Omental fat pad (tissue), 4 donors: ENCODE measurements at places on chromosomes 16 and 17.
A peak's percentile ranks its signal among the peaks of the same experiment; 100 is the strongest.

GRCh38 chr17:40341808-40342503 is 22.6 kb downstream of the GJD3 start:
- DNase-seq: no peak

DNA sequence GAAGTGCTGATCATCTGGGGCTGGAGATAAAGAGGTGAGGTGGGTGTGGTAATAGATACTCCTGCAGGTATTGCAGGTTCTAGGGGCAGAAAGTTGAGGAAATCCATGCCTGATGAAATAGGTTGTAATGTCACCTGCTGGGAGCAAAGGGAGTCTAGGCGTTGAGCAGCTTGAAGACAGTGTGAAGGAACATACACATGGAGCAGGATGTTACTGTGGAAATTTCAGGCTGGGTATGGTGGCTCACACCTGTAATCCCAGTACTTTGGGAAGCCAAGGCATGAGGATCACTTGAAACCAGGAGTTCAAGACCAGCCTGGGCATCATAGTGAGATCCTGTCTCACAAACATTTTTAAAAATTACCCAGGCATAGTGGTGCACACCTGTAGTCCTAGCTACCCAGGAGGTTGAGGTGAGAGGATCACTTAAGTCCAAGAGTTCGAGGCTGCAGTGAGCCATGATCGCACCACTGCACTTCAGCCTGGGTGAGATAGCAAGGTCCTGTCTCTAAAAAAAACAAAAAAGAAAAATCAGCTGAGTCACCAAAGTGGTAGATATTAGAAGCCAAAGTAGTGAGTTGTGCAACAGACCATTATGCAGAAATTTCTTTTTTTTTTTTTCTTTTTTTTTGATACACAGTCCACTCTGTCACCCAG is 9.1 kb upstream of the CRYBA1 start:
- DNase-seq: no peak

DNA sequence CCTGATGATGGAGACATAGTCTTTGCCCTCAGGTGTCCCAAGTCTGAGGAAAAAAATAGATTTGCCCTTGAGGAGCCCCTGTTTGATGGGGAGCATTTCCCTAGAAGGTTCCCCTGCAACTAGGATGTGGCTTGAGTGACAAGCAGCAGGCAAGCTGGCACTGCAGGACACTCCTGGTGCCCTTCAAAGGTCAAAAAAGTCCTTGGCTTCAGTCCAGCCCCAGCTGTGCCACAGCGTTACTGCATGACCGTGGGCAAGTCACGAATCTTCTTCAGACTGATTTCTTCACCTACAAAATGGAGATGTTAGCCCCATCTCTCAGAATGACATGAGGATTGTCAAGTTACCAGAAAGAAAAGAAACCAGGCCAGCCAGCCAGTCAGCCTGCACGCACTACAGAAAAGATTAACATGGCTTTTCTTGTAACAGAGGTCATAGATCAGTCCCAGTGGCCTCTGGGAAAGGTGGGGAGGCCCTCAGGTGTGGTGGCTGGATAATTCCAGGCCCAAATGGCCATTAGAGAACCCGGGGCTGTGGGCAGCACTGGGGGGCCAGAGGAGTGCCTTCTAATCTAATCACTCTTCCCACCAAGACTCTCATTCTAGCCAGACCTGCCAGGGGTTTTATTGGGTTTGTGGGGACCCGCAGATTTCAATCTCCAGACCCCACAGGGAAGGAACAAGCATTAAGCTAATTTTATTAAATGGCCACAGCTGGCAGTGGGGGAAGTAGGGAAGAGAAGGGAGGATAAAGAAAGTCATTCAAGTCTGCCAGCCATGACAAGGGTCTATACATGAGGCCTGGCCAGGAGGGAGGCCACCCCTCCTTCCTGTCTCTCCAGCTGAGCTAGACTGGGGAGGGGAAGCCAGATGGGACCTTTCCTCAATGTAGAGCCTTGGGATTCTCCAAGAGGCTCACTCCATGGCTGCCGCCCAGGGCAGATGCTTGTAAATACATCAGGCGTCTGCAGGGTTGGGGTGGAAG is 9.7 kb upstream of the KIF18B start:
- no peak for DNase-seq

DNA sequence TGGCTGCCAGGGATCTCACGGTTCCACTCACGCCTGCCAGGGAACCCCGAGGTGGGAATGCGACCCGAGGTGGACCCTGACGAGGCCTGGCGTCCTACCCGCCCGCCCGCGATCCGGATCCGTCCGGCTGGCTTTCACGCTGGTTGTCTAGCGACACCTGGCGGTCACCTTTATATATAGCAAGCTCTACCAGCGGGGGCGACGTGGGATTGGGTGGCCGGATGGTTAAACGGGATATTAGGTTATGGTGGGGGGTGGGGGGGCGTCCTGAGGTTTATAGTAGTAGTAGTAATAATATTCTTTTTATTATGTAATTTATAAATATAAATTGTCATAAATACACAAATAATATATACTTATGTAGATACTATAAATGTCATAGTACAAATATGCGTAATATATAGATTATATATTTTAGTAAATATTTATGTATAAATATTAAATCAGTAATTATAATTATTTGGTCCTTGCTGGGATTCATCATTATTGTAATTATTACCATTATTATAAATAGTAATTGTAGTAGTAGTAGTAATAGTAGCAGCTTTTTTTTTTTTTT is 136.9 kb downstream of the KCNJ12 start:
- DNase-seq: peak; percentile 64

GRCh38 chr16:88415381-88415705 is 32.6 kb downstream of the ZNF469 start:
- no peak for DNase-seq

DNA sequence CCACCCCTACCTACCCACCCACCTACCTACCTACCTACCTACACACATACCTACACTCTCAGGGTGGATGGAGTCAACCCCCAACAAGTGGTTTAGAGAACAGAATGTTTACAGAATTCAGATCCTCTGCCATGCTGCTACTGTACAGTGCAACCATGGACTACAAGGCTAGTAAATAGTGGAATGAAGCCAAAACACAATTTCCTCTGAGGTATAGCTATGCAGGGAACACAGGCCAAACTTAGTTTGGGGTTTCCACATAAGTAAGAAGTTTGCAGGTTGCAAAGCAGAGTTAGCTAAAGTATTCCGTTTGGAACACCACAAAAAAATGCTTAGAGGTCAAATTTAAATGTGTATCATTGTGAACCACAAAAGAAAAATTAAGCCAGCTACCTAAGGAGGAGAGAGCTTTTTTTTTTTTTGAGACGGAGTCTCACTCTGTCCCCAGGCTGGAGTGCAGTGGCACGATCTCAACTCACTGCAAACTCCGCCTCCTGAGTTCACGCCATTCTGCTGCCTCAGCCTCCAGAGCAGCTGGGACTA is 2.7 kb upstream of the AP1G1 start:
- DNase-seq: no peak

DNA sequence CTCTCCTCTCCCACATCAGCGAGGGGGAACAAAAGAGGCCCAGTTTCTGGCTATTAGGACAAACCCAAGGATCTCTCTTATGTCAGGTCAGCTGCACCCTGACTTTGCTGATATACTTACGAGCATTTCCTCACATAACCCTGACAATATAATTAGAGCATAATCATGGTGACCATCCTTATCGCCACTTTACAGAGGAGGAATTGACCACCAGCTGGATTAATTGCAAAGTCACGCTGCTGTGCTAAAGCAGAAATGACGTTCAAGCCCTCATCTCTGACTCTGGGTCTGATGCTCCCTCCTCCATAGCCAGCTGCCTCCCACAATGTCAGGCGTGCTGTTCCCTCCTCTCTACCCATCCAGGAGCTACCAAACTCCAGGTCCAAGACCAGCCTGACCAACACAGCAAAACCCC is 42.6 kb downstream of the TRARG1 start:
- DNase-seq: no peak

GRCh38 chr17:9212376-9213302 is 191.3 kb downstream of the NTN1 start:
- no peak for DNase-seq
